ENCODE measurements at places on chromosomes 12 and 14.

DNA sequence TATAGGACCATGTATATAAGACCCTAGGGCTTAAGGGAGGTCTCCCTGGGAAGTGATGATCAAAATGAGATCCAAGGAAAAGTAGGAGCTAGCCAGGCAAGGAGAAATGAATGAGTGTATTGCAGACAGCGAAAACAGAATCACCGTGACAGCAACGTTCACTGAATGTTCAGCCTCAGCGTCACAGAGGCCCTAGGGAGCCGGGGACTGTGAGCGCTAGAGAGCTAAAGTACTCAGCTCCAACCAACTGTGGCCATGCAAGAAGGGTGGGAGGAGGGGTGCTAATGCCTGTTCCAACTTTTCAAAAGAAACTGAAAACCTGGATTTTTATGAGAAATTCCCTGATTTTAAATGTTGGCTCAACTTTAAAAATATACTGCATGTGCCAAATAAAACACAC is 105.5 kb upstream of the CCND2 start:
- no peak for DNase-seq

GRCh38 chr12:5557906-5558305 is 126.0 kb downstream of the NTF3 start:
- DNase-seq, result no peak

- DNase-seq, result peak; percentile 38
Observed at GRCh38 chr14:65356327-65356836, 56.1 kb upstream of the FUT8 start.

- peak; percentile 37 for DNase-seq
Observed at GRCh38 chr12:12837025-12837812, 24.1 kb downstream of the DDX47 start.

GRCh38 chr12:53781228-53781801 is 29.5 kb upstream of the CISTR start:
- no peak for DNase-seq

DNA sequence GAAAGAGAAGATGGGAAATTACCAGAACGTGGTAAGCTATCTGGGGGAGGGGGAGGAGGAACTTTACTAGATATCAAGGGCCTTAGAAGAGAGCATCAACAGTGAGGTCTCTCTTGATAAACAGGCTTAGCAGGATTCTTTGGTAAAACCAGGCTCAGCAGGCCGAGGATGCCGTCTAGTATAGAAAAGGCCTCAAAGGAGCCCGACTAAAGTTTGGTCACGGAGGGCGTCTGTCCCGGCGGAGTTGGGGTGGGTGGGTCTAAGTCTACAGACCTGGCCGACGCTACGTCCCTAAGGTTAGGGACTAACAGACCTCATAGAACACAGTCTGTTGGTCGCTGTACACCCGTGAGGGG is 538 bp upstream of the TIGAR start:
- no peak for DNase-seq

DNA sequence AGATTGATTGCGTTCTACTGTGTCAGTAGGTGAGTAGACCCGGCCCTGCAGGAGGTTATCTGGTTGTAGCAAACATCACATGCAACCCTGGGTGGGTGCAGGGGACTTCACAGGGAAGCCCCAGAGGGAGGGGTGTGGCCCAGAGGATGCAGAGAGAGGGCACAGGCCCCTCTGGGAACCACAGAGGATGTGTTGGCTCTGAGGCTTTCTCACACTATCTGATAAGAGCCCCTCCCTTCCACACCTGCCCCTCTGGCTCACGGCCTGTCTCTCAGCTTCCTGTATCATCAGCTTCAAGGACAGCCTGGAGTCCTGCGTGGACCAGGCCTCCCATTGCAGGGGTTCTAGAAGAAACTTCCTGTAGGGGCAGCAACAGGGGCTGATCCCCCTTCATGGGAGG is 101.9 kb downstream of the RIN3 start:
- peak; percentile 89 for DNase-seq

- no peak for DNase-seq
Observed at GRCh38 chr14:71856199-71856919, 75.9 kb upstream of the RGS6 start.

- no peak for DNase-seq
Observed at GRCh38 chr12:79317179-79317847, 373.5 kb downstream of the PAWR start.

DNA sequence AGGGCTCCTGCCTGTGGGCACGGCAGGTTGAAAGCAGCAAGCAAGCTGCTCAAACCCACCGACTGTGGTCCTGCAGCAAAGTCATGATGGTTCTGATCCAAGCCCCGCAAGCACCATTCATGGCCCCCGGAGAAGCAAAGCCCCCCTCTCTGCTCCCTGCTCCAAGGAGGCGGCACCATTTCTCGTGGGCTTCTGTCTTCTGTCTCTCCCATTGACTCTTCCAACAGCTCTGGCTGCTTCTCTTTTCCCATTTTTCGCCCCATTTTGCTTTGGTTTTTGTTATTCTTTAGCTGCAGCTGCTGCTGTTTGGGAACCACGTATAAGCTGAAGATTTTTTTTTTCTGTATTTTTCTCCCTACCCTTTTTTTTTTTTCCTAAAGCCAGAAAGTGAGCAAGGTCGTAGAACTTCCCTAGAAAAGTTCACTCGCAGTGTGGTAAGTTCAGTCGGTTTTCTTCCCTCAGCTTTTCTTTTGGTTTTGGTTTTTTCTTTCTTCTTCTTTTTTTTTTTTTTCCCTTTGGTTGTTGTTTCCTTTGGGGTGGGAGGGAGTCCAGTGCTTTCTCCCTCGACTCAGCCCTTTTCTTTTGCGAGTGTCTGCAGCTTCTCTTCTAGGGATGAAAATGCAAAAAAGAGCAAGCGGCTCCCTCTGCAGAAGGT is 354.1 kb downstream of the DPF3 start:
- DNase-seq, result no peak

- DNase-seq, result no peak
Observed at GRCh38 chr12:115163710-115164109, 479.7 kb upstream of the TBX3 start.

DNA sequence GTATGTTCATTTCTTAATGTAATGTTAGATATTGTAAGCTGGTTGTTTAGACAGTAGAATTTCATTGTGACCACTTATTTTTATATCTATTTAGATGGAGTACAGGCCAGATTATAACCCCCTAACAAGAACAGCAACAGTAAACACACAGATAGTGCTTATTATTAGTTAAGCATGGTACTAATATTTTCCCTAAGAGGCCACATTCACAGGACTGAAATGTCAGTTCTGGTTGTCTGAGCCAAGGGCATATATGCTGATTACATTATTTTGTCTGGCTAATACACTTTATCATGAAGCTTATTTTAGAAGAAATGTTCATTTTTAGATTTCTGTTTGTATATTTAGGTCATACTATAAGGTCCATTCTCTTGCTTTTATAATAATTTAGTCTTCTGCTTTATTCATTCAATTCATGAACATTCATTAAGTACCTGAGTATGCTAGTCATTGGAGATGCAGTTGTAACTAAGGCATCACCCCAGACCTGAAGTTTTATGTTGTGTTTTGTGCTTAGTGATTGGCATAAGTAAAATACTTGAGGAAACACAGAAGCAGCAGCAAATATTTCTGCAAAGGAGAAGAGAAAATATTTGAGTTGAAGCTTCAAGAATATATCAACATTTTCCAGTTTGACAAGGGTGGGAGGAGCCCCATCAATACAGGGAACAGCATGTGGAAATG is 413.7 kb downstream of the RAD51B start:
- DNase-seq, result no peak

DNA sequence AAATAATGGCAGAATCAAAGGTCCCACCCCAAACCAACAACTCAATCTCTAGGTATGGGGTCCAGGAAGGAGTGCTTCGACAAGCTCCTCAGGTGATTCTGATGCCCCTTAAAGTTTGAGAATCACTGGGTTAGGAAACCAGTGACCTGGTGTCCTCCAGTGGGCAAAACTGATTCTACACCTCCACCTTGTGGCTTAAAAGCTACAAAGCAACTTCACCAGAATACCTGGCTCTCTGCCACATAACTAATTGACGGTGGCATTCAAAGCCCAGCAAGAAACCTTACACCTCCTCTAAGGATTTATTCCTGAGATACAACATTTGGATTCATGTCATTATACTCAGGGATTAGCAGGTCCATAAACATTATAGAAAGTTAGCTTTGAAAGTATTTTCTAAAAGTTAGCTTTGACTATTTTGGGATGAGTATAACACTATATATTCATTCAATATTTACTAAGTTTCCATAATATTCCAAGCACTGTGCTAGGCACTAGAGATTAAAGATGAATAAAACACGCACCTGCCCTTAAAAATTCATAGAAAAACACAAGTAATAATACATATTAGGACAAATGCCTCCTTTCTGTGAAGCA is 45.4 kb downstream of the DCAF5 start:
- DNase-seq, result peak; percentile 52

DNA sequence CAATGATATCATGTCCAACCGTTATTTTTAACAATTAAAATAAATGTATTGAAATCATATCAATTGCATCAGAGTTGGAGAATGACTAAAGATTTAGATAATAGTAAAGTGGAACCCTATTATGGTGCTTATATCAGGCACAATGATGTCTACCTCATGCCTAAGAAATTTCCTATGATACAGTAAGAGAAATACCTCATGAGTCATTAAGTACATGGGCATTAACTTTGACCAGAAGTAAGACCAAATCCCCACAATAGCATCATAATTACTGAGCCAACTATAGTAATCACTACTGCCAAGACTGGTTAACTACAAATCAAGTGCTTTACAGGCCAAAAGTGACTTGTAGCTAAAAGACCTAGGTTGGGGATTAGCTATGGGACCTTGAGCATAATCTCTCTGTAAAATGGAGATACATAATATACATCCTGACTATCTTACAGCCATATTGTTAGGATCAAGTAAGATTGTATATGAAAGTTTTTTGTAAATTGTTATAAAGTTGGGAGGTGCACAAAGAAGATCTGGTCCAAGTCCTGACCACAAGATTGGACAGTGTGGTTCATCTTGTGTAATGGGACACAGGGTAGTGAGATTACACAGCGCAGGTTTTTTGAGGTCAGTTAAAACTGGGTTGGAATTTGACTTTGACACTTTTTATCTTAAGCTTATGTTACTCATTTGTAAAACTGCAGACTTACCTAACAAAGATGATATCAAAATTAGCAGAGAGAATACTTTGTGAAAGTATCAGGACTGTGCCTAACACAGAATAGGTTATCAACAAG is 60.5 kb downstream of the ERGIC2 start:
- DNase-seq, result no peak

GRCh38 chr12:92951006-92951405 is 21.9 kb upstream of the EEA1 start:
- no peak for DNase-seq

DNA sequence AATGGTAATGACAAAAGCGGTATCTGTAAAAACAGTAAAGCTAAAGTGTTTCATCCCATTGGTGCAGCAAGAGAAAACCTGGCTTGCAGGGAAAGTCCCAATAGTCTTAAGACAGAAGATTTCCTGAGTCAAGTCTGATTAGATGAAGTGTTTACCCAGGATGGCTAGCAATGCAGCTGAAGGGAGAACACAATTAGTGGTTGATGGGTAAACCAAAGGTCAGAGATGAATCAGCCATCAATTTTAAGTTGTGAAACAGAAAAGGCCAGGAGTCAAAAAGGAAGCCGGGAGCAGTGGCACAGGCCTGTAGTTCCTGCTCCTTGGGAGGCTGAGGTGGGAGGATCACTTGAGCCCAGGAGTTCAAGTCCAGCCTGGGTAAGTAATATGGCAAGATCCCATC is 52.6 kb downstream of the SEC23A start:
- no peak for DNase-seq

DNA sequence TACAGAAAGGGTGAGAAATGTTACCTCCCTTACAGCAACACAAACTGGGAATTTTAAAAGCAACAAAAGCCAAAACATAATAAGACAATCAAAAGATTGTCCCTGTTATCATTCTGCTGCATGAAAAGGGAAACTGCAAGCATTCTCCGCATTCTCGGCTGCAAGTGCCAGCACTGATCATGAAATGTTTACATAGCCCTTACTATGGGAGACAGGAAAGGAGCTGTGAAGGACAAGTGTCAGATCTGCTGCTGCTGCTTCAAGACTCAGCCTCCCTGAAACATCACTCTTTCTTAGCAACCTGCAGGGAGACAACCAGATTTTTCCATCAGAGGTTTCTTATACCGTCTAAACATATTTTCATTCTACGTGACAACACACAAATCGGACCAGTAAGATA is 20.1 kb downstream of the DENND5B start:
- no peak for DNase-seq

GRCh38 chr12:109064143-109064542 is 11.8 kb downstream of the USP30 start:
- DNase-seq, result no peak

DNA sequence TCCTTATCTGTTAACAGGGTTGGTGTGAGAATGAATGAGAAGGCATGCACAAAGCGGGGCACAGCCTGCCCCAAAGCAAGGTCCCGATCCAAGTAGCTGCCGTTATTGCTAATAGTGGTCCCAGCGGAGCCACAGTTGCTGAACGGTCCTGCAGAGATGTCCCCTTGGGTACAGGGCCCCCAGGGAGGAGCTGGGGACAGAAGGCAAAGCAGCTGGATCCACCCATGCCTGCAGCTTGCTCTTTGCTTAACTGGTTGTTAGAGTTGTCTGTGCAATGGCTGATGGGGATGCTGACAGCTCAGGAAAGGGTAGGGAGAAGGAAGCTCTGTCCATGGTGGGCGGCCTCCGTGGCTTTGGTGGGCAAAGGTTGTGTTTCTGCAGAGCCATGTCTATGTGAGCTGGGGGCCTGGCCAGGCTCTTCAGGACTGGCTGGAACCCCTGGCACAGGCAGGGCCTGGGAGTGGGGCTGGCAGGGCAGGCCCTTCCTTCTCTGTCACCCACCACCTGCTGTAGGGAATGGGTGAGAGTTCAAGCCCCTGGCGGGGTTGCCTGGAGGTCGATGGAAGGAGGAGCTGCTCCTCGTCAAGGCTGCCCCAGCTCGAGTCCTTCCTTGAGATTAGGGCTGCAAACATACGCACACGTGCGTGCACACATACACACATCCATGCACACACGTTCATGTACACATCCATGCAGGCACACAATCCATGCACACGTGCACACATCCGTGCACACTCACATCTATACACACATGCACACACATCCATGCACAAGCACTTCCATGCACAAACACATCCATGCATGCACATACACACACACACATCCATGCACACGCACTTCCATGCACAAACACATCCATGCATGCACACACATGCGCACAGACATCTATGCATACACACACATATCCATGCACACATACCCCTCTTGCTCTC is 35.4 kb downstream of the NOC4L start:
- DNase-seq, result no peak

DNA sequence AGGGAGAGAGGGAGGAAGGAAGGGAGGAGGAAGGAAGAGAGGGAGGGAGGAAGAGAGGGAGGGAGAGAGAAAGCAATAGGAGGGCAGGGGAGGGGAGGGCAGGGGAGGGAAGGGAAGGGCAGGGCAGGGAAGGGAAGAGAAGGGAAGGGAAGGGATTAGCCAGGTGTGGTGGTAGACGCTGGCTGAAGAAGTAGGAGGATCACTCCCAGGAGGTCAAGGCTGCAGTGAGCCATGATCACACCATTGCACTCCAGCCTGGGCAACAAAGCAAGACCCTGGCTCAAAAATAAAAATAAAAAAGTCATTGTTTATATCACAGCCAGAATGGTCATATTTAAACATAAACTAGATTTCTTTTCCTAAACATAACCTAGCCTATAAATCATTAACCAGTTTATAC is 20.4 kb upstream of the EEA1 start:
- DNase-seq, result no peak

All from activated CD4-positive, alpha-beta T cell treated with anti-CD3 and anti-CD28 coated beads, Interleukin-2, amount 10 ng/mL, durations not matched to agents 7 days and 5 days (primary cell).